ENCODE measurements at places on chromosomes 12 and 14. TPM values are rescaled to one million over a fixed set of nuclear protein-coding genes. Genes with fewer than 3 reads are reported as not detected.

Gene TPCN1
- 10.7 TPM for total RNA-seq

Gene KIF26A
- total RNA-seq, result 0.67 TPM

Gene DYRK4
- 73.0 TPM for total RNA-seq

Gene SOCS4
- 25.2 TPM for total RNA-seq

Gene C1R
- 16.3 TPM for total RNA-seq

GRCh38 chr14:68208626-68209317 is 389.2 kb downstream of the RAD51B start:
- no peak for DNase-seq

DNA sequence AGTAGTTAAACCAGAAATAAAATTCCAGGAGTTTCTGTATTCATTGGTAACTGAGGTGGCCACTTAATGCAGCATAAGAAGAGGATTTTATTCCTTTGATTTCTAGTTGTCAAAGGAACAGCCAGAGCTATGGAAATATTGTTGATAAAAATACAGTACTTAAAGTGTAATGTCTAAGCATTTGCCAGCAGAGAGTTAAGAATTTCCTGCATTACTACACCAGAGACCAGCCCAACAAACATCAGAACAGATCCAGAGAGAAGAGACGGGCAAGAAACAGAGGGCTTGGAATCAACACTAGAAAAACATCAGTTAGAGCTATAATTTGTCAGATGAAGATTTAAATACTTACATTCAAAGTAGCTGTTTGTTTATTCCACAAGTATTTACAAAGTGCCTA is 77.9 kb downstream of the ST8SIA1 start:
- no peak for DNase-seq

GRCh38 chr12:106239241-106239950 is 8.4 kb downstream of the CKAP4 start:
- no peak for DNase-seq

DNA sequence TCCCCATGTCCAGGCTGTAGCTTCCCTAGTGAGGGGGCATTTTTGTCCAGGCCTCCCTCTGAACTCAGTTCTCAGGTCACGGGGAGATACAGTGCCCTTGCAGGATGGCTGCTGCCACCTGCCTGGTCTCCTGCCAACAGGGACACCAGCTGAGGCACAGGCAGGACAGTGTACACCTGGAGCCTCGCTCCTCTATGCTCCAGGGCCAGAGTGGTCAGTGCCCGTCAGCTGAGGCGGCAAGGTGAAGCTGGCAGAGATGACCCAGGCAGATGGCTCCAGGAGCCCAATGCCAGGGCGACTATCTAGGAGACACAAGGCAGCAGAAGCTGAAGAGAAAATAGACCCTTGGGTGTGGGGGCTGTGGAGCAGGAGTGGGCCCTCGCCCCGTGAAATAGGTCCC is 12.6 kb downstream of the TUBA1C start:
- DNase-seq, result no peak

DNA sequence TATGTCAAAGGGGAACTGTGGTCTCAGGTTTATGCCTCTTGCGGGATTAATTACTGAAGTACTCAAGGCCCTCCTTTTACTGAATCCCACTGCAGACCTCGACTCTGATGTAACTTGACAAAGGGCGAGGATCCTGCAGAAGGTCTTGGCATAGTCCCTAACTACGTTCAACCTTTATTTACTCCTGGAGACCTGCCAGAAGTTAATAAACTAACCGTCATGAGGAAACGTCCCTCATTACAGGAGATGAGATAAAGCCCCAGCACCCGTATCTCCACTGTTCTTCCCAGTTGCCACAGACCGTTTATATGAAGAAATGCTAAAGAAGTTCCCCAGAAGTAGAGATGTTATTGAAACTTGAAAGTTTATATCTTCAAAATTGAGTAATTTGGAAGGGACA is 190.9 kb downstream of the ETV6 start:
- no peak for DNase-seq

GRCh38 chr12:107288414-107289127 is 195.2 kb upstream of the CRY1 start:
- no peak for DNase-seq

DNA sequence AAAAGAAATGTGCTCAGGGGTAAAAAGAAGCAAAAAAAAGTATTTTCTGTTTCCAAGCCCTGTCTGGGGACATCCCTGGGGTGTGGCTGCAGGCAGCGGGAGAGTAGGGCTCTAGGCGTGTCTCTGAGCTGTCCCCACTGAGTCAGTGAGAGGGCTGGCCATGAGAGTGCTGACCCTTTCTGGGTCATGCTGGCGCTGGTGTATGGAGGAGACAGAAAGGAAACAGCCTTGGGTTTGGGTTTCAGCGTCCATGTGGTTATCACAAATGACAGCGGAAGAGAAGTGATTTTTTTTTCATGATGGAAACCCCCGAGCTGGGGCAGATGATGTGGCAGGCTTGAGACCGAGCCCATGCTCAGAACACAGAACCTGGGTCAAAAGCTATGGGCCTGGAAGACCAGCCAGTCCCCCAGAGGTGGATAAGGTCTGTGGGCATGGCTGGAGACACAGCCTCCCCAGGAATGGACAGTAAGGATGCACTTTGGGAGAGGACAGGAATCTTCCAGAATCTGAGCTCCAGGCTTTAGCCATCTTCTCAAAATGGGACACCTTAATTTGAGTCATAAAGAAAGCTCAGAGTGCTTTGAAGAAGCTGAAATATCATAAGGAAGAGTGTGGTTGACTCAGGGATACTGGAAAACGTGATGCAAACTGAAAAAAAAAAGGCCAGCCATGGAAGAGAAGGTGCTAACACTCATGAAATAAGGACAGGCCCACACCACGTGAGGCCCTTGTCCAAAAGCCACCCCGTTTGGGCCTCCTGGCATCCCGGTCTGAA is 36.2 kb downstream of the SYNE3 start:
- DNase-seq, result peak; percentile 17

DNA sequence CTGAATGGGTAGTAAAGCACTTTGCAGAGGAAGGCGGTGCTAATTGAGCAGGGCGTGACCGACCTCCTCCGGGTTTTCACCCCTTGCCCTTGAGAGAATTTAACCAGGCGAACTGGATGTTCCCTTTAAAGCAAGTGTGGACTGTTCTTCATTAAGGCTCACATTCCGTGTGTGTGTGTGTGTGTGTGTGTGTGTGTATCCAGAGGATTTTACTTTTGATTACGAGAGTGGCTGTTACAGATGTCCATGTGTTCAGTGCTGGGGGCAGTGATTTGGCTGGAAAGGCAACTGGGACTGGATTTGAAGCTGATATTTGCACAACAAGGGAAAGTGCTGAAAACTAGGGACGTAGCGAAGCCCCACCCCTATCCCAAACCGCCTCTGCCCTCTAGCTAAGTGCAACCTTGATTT is 2.2 kb downstream of the TMEM132C start:
- DNase-seq, result no peak

DNA sequence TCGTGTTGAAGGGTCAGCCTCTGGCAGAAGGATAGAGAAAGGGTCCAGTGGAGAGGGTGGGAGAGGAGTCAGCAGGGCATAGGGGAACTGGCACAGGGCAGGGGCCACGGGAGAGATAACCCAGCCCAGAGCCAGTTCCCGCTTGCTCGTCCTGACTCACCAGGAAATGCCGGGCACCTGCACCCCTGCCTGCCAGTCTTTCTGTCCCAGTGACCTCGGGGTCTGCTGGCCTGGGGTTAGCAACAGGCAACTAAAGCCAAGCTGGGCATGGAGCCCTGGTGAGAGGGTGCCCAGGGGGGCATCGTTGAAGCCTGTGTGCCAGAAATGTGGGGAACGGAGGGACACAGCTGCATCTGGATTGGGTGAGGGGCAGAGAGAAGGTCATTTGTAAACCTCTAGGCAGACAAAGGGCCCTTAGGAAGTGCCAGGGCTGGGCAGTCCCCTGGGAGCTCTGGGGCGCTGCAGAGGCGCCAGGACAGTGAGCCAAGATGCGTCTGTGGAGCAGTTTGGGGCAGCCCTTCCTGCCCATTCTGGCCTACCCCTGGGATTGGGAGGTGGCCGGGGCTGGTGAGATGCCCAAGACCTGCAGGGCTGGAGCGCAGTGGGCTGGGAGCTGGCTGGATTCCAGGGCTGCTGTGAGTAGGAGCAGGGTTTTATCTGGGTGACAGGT is 5.5 kb downstream of the TNFAIP2 start:
- DNase-seq, result peak; percentile 48

GRCh38 chr12:42893803-42894202 is 304.3 kb upstream of the PRICKLE1 start:
- peak; percentile 17 for DNase-seq

GRCh38 chr14:76514213-76514998 is 138.5 kb downstream of the ESRRB start:
- peak; percentile 46 for DNase-seq

Measured in mammary epithelial cell (primary cell).